ENCODE measurements at places on chromosomes 2 and 18.

DNA sequence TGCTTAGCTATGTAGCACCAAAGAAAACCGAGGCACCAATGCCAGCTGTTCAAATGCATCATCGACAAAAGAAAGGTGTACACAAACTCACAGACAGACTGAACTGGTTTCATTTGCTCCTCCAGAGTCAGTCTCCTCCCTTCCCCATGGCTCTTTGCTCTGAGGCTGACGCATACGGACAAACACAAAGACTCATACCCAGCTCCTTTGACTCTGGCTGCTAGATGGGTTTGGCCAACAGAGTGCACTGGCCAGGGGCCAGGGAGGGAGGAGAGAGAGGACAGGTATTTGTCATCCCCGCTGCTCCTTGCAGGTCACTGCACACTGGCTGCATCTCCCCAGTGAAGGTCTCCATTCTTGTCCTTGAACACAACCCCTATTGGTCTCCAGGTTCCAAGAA lies 40.7 kb downstream of the DNER start:
- no peak for DNase-seq

DNA sequence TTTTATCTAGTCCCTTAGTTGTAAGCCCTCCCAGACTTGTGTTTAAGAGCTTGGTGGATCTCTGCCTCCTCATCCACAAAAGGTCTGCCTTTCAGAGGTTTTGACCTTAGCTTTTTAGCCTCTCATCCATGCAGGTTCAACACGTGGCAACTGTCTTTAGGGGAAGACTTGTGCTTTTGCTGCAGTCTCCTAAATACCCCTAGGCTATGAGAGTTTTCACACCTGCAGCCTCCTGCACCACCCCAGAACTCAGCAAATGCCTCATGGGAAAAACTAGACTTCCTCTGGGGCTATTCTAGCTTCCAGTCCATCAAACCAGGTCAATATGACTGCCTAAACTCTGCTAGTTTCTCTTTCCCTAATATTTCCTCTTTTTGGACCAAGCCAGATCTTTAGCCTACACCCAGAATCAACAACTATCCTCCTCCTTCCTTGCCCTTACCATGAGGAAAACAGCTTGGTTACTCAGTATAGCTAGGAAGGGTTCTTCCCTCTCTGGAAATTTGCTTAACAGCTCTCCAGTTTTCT lies 132.3 kb upstream of the RIOK3 start:
- DNase-seq, result no peak

GRCh38 chr2:36967236-36967876 lies 1.0 kb upstream of the STRN start:
- DNase-seq, result no peak

GRCh38 chr2:129610766-129611165 lies 368.7 kb upstream of the RAB6C start:
- DNase-seq, result no peak

DNA sequence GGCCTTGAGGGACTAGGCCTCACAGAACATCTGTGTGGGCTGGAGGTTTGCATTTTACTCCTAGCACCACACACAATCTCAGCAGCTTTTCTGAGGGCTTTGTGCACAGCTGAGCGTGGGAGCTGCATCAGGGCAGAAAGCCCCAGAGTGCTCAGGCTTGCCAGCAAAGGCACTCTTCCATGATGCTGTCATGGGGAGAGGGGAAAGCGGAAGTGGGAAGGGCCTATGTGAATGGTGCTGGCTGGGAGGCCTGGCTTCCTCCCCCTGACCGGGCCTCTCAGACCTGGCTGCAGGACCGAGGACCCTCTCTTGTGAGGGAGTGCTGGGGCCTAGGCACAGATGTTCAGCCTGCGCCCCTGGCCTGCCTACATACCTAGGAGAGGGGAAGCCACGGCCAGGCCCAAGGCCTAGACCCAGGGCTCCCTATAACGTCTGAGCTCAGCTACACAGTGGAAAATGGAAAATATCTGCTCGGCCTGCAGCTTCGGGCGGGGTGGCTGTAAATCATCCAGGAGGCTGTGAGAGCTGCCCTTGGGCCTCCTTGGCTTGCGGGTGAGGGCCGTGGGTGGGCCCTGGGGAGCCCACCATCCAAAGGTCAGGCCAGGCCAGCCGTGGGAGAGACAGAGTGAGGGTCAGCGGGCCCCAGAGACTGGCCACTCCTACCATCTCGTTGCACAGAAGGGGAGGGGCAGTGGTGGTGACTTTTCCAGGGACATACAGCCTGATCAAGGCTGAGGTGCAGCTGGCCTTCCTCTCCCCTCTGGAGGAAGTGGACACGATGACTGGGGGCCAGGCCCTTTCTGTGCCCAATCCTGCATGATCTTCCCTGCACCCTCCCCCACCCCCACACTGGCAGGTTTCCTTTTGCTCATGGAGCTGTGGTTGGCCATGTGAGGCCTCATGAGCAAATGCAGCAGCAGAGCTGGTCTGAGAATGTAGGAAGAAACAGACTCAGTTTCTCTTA lies 22.8 kb downstream of the GLI2 start:
- DNase-seq, result no peak

GRCh38 chr2:12173271-12173942 lies 427.0 kb downstream of the LPIN1 start:
- DNase-seq, result no peak

DNA sequence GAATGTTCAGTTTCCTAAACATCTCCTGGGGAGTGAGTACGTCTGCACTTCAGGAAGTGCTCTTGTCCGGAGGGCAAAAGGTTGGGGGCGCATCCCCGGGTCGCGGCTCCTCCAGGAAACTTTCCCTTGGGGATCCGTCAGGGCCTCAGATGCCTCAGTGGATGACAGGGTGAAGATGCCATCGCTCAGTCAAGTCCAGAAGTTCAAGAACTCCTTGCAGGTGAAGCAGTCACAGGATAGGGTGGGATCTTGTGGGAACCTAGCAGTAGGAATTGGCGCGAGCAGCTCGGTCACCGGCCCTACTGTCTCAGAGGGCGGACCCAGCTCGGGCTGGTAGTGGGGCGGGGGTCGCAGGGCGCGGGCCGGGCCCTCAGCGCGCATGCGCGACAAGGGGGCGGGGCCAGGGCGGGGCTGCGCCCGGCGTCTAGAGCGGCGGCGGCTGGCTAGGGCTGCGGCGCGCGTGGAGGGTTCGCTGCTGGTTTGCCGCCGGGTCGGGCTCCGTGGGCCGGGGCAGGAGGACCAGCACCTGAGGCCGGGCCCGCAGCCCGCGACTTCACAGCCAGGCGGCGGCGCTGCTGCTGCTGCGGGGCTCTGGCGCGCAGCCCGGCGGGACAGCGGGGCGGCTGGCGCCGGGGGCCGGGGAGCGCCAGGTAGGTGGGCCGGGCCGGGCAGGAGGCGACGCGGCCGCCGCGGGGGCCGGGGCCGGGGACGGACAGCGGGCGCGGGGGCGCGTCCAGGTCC lies at the start of gene INPP4A:
TSS of gene INPP4A (plus strand) at position 423 of the 741 bp plus-strand sequence. CDS start 75,191 bp downstream, outside the sequence.
- DNase-seq, result peak; percentile 38

GRCh38 chr2:85758361-85759256 lies 4.8 kb downstream of the ATOH8 start:
- no peak for DNase-seq

DNA sequence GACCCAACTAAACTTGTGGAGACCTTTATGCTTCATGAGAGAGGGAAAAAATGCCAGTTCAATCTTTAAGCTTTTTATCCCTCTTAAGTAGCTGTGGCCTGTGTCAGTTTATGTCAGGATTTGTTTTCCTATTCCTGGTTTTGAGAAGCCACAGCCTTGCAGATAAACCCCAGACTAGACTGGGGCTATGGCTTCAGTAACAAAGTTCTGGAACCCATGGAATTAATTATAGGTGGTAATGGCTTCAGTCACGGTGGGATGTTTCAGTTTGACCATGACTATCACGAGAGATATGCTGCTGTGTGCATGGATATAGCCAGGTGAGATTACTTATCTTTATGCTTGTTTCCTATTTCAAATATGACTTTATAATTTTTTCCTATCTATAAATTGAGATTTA lies 134.8 kb downstream of the RAPGEF4 start:
- no peak for DNase-seq

DNA sequence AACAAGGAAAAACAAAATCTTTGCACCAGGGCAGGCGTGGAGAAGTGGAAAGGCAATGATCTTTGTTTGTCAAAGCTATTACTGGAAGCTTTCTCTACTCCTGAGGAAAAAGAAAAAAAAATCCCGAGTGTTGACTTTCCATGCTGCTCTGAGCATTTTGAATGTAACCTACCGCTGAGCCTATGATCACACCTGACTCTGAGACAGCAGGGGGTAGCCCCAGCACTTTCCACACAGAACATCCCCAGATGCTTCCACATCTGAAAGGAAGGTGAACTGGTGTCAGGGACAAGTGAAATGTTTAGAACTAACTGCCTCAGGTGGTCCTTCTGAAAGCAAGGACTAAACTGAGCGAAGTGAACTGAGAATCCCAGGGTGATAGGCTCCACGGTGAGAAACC lies 1315.1 kb upstream of the DDX18 start:
- no peak for DNase-seq

DNA sequence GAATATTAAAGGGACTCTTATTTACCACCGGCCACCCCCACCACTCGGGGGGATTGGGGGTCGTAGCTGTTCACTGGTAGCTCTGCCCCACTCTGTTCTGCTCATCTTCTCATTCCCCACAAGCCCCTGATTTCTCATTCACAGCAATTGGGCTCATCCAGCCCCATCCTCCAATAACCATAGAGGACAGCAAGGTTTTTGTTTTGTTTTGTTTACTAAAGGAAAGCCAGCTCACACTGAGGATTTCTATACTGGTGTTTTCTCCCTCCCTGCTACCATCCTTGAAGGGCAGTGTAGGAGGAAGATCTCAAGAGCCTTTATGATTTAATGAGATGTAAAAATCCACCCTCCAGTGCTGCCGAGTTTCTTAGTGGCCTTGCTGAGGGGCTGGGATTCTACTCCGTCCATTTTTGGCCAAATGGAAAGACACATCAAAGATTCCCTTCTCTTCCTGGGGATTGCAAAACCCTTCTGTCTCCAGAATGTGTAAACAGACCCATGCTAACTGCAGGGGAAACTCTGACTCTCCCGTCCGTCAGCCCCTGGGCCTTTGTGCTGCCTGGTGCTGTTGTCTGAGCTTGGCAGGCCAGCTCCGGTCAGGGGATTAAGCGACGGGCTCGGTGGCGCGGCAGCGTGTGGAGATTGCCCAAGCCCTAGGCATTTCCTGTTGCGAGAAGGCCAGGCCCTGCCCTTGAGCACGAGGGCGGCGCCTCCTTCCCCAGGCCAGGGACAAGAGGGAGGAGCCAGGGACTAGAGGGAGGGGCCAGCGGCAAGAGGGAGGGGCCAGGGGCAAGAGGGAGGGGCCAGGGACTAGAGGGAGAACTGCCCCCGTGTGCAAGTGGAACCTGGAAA lies 165.0 kb downstream of the ANTXR1 start:
- peak; percentile 69 for DNase-seq

DNA sequence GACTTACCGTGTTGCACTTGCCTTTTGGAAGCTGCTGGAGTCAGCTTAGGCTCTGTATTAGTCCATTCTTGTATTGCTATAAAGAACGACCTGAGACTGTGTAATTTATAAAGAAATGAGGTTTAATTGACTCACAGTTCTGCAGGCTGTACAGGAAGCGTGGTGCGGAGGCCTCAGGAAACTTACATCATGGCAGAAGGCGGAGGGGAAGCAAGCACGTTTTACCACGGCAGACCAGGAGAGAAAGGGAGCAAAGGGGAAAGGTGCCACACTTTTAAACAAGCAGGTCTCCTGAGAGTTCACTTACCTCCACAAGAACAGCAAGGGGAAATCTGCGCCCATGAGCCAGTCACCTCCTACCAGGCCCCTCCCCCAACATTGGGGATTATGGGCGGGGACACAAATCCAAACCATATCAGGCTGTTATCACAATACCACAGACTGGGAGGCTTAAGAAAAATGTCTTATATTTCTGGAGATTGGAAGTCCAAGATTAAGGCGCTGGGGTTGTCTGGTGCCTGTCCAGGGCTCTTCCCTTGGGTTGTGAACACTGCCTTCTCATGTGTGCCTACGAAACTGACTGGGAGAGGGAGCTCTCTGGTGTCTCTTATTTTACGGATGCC lies 3.6 kb upstream of the D2HGDH start:
- no peak for DNase-seq

DNA sequence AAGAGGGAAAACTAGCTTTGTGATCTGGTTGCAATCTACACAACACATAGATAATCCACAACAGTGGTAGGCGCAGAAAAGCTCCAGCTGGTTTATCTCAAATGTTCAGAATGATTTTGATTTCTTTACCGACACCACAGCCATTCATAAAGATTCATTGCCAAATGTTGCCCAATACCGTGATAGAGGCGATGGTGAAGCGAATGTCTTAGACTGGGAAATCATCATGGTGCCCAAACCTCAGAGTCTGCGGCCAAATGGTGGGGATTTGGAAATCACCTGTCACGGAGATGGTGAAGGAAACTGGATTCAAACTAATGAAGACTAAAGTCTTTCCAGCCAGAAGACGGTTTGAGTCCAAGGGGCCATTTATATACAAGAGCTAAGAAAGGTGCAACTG lies 48.5 kb upstream of the CCDC150 start:
- no peak for DNase-seq

DNA sequence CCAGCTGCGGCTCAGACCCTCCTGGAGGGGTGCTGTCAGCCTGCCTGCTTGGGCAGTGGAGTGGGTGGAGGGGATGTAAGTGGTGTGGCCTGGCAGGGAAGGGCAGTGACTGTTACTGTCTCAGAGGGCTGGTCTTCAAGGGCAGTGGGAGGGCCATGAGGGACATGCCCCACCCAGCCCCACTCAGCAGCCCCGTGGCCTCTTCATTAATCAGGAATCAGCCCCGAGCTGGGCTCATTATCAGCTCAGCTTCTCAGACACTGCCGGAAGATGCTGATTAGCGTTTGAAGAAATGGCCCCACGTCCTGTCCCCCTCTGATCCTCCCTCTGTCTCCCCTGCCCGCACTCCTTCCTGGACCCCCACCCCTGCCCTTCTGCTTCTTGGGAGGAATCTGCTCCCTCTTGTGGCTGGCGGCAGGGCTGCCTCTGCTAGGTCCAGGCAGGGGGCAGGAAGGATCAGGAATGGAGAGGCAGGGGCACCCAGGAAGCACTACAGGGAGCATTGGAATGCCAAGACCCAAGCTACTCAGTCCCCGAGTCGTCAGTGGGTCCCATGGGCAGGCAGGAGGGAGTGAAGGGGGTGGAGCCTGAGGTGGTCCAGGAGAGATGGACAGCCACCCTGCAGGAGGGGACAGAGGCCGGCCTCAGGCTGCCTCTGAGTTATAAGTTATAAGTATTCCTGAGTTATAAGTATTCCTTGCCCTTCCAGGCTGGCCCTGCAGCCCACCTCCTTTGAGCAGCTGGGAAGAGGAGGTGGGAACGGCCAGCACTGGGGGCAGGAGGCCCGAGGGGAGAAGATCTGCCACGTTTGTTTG lies 7.0 kb downstream of the ASIC4 start:
- no peak for DNase-seq

DNA sequence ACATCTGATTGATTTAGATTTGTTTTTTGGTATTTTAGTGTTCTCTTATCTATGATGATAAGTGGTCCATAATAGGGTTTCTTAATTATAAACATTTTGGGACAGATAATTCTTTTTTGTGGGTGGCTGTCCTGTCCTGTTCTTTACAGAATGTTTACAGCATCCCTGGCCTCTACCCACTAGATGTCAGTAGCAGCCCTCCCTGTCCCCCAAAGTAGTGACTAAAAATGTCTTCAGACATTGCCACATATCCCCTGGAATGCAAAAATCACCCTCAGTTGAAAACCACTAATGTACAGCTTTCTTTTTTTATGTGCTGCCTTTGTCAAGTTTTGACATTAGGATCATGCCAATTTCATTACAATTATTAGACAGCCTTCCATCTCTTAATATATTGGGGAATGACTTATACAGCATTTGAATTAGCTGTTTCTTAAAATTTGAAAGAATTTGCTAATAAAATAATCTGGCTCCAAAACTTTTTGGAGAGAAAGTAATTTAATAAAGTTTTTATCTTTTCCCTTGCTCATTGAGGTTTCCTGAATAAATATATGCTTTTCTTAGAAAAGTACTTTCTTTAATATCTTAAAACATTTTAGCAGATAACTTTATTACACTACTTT lies 19.5 kb downstream of the WIPF1 start:
- DNase-seq, result peak; percentile 8
